ENCODE measurements at places on chromosomes 1 and 21.

DNA sequence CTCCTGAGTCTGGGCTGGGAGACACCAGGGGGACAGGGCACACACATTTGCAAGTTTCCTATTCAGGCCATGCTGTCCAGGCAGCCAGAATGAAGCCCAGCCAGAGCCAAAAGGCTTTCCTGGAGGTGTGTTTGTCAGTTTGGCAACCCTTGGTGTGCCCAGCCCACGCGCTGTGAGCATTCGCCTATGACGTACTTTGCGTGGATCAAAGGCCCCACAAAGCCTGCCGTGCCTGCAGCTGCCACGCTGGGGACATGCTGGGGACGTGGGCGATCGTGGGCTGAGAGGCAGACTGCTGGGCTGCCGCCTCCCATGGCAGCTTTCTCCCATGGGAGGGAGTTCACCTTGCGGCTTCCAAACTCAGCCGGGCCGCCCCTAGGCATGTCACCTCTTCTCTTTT, 57.5 kb downstream of the CD247 start:
- DNase-seq: no peak

- DNase-seq: no peak
These were observed 219.3 kb downstream of the PLPP3 start for GRCh38 chr1:56360021-56360420.

DNA sequence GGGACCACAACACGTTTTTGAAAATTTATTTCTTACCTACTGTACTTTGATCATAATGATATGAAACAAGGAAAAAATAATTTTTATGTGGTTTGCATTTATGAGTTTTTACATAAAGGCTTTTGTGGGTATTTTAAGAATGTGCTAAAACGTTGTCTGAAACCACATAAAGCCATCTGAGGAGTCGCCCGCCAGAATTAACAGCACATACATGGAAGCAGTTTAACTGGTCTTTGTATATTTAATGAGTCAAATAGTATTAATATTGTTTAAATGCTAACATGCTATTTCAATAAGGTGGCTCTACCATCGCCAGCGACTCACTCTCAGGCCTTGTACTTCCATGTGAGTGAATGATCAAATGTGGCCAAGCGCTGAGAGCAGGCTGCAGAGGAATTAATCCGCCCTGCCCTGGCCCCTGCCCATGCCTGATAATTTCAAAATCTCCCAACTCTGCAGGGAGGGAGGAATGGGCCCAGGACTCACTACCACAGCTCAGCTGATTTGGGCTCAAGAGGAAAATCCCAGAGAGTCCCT, 49.6 kb downstream of the SLC66A1 start:
- DNase-seq: no peak

DNA sequence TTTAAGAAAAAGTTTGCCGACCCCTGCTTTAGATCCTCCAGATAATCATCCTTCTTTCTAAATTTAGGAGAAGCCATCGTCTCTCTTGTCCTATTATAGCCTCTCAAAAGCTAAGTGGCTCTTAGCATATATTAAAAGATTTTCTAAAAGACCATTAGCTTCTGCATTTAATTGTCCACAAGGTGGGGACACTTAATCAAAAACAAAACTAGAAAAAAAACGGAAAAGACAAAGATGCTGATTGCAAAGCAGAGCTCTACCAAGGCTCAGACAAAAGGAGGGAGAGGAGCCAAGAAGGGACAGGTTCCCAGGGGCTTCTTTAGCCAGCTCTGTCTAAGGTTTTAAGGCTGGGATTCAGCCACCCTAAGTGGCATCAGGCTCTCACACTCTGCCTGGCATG, 128.3 kb upstream of the HMGB4 start:
- no peak for DNase-seq

GRCh38 chr1:86646256-86646655, 58.1 kb upstream of the SH3GLB1 start:
- DNase-seq: no peak

DNA sequence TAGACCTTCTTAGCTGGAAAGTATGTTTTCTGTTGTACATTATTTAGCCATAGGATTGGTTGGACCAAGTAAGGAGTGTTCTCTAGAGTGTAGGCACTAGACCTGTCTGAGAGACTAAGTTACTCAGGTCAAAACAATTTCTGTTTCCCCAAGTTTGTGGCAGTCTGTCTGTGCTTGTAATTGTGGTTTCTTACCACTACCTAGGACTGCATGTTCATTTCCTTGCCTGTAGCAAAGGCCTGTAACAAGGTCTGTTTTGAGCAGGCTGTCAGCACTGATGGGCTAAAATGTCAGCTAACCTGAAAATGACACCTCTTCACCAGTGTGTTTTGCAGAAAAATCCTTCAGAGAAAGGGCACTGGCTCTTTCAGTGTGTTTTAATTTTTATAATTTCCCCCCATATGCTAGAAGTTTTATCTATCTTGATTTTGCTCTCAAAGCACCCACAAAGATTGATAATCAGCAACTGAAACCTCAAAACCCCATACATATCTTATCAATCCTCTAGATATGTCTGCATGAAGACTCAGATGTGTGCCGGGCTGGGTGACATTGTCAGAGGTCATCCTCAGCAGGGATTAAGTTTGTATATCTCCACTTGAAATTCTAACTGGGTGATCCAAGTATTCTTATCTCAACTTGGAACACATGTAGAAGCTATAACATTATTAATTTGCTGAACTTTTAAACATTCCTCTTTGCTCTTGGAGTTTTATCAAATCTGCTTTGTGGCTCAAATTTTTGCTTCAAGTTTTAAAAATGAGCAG, 50.7 kb upstream of the ST6GALNAC3 start:
- DNase-seq: no peak

DNA sequence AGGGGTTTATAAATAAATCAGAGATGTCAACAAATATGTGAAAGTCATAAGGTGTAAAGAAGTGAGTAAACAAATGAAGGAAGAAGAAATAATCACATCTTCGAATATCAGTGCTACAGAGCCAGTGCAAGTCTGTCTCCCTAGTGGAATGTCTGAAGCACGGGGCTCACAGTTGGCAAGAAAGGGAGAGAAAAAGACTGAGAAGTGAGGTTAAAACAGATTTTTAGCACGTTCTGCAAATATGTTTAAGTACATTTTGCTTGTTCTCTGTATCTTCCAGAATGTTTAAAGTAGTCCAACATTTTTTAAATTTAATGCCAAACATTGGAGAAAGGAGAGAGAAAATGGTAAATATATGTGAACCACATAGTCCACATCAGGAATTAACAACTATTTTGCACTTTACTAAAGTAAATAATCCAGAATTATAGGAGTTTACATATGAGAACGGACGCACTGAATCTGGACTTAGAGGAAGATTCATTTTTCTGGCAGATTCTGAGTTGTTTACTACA, 682.4 kb downstream of the LTN1 start:
- no peak for DNase-seq

DNA sequence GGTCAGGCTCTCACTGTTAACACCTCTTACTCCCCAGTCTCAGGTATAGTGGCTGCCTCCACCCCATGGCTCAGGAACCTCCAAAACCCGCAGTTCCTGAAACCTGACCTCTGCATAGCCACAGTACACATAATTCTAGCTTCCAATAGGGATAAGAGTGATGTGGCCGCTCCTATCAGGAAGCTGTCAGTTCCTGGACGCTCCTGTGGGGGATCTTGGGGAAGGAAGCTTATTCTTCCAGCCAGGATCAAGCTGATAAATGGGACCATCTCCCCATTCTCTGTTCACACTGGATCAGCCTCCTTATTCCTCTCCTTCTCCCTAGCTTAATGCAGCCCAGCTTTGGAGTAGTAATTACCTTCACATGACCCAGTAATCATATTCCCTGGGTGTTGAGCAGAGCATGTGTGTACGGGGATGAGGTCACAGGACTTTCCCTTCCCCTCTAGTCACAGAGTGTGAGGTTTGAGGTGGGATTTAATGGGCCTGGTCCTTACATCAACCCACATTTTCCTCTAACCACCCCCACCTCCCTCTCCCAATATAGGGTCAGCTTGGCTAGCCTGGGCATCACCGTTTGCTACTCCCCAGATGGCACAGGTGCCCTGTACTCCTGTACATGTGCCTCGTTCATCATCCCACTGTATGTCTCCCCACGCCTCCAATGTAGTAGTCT, 7.0 kb upstream of the POU3F1 start:
- DNase-seq: no peak

DNA sequence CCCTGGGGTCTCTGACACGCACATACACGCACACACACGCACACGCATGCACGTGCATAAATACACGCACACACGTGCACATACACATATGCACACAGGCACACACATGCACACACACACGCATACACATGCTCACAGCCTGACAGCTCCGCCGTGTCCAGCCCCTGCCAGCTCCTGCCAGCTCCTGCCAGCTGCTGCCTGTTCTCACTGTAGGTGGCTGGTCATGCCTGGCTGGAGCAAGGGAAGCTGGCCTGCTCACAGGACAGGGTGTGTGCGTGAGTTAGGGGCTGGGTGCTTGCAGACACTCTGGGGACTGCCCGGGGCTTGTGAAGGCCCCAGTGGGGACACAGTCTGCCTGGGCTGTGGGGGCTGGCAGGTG, 4.9 kb downstream of the PLCH2 start:
- DNase-seq: no peak

DNA sequence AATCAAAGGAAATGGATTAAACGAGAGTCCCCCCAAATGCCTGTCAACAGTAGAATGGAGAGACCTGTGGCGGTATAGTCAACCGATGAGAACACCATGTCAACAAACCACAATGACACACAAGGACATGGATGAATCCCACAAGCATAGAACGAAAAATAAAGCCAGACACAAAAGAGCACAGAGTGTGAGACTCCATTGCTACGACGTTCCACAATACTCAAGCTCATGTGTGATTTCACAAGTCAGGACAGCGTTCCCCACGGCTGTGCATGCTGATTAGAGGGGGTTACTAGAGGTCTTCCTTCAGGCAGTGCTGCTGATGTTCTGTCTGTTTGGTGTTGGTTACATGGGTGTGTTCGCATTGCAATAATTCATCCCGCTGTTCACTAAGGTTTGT, 5.8 kb upstream of the PLA2G2D start:
- no peak for DNase-seq

GRCh38 chr1:200306944-200307754, 102.7 kb downstream of the ZNF281 start:
- no peak for DNase-seq

- no peak for DNase-seq
These were observed 18.0 kb upstream of the ID3 start for GRCh38 chr1:23577056-23578004.

DNA sequence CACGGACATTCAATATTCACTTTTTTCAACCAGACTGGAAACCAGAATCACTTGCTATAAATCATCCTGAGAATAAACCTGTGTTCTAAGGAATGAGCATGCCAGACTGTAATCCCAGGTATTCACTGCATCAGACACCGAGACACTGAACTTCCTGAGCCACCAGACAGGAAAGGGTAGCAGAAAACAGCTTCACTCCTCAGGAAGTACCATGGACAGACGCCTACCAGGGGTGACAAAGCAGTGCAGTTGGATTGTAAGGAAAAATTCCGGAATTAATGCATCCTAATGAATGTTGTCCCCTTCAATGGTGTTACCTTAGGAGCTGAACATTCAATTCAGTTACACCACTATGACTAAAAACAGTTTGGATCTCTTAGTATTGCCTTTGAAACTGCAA, 156.1 kb downstream of the PIGK start:
- no peak for DNase-seq

DNA sequence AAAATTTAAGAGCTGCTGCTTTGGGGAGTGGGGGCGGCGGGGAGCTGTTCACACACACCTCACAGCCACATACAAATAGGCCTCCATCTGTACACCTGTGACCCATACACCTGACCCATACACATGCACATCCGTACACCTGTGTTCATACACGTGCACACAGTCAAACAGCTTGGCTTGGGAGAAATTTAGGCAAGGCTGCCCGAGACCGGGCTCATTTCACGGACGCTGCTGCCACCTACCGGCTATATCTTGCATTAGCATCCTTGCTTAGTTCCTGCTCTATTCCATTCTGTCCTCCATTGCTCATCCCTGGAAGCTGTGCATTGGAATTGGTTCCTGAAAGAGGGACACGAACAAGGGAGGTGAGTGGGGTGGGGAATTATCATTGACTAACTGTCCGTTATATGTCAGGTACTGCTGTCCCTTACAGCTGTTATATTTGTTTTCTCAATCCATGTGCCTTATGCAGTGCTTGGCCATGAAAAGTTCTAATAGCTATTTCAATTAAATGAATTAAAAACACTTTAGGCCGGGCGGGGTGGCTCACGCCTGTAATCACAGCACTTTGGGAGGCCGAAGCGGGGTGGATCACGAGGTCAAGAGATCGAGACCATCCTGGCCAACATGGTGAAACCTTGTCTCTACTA, 37.1 kb upstream of the EPB41 start:
- peak; percentile 82 for DNase-seq

DNA sequence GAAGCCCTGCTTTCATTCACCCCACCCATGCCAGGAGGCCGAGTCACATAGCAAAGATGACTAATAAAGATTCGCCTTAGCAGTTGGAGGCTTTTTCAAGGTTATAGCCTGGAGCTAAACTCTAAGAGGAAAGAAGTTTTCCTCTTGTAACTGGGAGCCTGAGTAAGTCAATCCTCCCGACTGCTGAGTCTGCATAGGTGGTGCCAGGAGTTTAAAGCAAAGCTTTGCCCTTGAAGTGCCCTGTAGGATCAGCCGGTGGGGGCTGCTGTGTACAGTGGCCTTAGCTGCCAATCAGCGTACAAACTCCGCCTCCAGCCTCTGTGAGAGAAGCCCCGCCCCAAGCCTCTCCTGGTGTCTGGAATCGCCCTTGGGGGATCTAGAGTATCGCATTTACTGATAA, 147.5 kb upstream of the SPATA6 start:
- DNase-seq: no peak

GRCh38 chr21:26470351-26471098, 102.6 kb downstream of the CYYR1 start:
- DNase-seq: no peak

DNA sequence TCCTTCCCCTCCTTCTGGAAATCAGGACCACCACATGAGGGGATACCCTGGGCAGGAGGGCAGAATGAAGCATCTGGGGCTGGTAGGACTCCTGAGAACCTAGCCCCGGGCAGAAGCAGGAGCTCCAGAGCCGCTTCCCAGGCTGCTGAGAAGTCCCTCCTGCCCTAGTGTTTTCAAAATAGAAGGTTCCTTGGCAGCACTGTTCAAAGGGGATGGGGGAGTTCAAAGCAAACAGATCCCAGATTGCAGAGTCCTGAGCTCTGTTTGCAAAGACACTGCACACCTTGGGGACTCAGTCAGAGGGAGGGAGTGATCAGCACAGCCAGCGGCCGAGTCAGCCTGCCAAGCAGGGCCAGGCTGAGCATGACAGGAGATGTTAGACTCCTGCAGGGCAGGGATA, 177.8 kb downstream of the PTPRU start:
- DNase-seq: no peak

- DNase-seq: no peak
These were observed 27.4 kb downstream of the KCNN3 start for GRCh38 chr1:154842635-154843034.

GRCh38 chr1:12158357-12159092, 8.3 kb upstream of the TNFRSF1B start:
- no peak for DNase-seq

- no peak for DNase-seq
These were observed 49.8 kb downstream of the KCNJ15 start for GRCh38 chr21:38306433-38307141.

Measured in lower lobe of right lung (tissue), 2 donors.